ENCODE measurements at places on chromosomes 2 and 18.
A peak's percentile ranks its signal among the peaks of the same experiment; 100 is the strongest.

GRCh38 chr2:113777371-113777770, 20.9 kb upstream of the SLC35F5 start:
- DNase-seq: no peak

- no peak for DNase-seq
Observed at GRCh38 chr2:85751627-85752026, 2.2 kb upstream of the ATOH8 start.

DNA sequence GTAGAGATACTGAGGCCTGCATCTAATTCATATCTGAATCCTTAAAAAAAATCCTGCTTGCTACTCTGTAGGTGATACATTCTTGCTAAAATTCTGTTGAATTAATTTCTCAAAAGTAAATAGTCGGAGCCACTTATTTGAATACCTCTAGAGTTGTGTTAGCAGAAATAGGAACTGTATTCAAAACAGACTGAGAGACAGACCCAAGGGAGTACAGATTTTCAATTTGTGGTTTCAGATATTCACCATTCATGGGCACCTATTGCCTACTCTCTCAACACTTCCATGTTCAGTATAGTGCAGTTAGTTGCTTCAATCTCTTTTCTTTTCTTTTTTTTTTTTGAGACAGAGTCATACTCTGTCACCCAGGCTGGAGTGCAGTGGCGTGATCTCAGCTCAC, 46.6 kb upstream of the CTLA4 start:
- DNase-seq: no peak

GRCh38 chr2:8121826-8122513, 559.9 kb upstream of the ID2 start:
- no peak for DNase-seq

DNA sequence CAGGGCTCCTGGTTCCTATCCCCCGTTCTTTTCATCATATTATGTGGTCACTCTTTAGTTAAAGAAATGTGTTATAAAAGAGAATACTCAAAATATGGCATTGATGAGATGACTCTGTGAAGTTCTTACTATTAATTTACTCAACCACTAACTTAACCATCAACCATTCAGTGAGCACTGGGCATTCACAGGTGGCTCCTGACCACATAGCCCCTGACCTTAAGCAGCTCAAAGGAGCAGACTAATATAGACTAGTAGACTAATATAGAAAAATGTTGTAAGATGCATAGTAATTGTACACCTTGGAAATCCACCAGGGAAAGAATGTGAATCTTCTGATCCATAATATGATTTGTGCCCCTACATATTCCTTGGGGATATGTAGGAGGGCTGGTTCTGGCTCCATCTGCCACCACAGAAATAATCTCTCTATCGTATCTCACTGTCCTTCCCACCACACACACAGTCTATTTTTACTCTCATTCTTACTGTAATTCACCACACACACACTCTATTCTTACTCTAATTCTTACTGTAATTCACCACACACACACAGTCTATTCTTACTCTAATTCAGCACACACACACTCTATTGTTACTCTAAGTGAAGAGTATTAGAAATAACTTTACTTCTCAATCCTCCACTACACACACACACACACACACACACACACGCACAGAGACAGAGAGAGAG, 188.9 kb upstream of the ITGA4 start:
- DNase-seq: no peak

DNA sequence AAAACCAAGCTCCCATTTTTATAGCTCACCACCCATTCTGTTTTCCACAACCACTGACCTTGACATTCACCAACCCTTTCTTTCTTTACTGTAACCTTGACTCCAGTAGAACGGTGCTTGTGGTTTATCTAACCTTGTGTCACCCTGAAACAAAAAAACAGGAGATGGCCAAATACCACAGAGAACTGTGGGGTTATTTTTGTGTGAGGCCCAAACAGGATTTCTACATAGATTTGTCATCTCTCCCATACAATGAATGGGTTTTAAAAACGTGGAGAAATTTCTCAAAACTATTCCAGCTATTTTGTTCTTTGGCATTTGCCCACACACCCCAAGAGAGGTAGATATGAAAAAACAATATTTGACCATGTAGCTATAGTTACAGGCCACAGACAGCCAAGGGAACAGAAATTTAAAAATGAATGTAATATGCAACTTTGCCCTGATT, 231.3 kb upstream of the TANK start:
- no peak for DNase-seq

- no peak for DNase-seq
Observed at GRCh38 chr18:2709316-2709715, 53.8 kb downstream of the SMCHD1 start.

- peak; percentile 42 for DNase-seq
Observed at GRCh38 chr18:47931718-47932103, 1.3 kb upstream of the SMAD2 start.

DNA sequence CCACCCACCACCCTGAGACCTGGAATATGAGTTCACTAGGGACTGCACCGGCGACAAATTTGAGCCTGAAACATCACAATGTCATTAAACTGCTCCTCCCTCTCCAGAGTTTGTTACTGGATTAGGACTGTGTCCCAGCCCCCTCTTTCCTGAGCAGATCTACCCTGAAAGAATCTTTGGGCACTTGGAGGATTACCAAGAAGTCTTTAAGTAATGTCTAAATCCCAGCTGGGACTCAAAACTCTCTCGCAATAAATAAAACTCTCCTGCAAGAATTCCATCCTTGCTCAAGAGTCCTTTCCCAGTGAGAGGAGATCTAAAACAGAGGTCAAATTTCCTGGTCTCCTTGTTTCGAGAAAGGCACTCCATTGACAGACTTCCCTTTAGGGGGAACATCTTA, 20.9 kb downstream of the GKN2 start:
- no peak for DNase-seq

GRCh38 chr18:80200932-80201672, 46.2 kb downstream of the PARD6G start:
- DNase-seq: no peak

GRCh38 chr2:38129987-38130386, 54.0 kb upstream of the CYP1B1 start:
- DNase-seq: no peak

- DNase-seq: no peak
Observed at GRCh38 chr2:195092341-195092740, 564.7 kb upstream of the SLC39A10 start.

DNA sequence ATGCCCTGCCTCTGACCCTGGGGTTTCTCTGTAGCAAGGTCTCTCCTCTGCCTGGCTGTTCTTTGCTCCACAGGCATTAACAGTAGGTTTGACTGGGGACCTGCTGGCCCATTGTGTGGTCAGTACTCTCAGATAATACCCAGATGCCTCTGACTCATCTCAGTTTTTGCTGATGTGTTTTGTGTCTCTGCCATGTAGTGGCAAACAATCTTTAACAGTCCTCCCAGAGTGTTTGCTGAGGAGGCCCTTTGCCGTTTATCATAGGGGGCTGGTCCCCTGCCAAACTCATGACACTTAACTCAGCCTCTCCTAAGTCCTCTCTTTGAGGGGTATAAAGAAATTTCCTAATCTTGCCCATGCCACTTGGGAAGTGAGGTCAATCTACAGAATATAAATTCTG, 793.7 kb upstream of the FANCL start:
- no peak for DNase-seq

DNA sequence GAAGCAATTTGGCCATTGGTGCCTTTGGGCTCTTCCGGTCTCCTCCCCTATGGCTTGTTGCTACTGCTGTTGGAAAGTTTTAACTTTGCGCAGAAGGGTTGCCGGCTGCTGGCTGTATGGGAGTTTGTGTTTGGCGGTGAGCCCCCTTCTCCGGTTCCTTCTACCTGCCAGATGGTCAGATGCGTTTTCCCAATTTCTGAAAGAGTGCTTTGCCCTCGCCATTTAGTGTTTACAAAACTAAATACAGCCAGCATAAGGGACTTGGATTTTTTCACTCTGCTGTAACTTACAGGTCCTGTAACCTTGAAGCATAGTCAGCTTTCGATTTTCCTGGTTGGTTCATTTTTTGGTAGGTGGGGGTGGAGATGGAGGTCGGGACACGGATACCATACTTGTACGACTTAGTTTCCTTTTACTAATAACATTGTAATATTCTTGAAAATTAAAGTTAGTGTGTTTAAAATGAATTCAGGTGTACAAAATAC, 604 bp downstream of the COQ10B start:
- DNase-seq: no peak

GRCh38 chr18:54679318-54680149, 88.5 kb downstream of the DYNAP start:
- DNase-seq: no peak

DNA sequence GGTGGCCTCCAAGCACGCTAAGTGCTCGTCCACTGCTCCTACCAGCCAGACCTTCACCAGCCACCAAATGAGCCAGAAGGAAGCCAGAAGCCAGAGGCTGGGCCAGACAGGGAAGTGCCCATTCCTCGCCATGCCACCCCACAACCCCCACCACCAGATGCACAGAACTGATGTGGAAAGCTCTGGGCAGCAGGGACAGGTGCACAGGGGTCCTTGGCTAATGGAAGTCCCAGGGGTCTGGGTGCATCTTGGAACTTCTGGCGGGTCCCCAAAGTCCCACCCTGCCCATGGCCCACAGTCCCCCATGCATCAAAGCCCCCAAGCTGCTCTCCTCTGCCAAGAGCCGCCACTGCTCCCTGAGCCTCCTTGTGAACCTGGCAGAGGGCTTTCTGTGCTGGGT, 173.1 kb upstream of the ID2 start:
- no peak for DNase-seq

DNA sequence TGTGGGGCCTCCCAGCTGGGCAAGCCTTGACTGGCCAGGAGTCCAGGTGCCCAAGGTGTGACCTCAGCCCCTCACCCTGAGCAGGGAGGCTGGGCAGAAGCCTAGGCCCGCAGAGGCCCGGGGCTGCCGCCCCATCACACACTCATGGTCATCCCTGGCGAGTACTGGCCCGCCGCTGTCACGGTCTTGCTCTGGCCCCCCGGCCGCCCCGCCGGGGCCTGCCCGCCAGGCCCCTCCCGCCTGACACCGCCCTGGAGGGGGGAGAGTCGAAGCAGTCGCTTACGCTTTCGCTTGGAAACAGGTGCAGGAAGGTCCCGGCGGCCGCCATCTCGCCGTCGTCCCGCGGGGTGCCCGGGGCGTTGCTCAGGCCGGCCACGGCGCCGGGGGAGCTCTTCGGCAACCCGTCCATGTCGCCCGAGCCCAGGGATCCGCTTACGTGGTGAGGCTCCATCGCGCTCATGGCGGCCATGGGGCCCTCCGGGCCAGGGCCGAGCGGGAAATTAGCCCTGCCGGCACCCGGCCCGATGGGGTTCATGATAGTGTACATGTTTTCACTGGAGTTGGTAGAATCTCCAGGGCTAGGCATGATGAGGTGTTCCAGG, 26.6 kb upstream of the ANKRD62 start:
- DNase-seq: no peak

DNA sequence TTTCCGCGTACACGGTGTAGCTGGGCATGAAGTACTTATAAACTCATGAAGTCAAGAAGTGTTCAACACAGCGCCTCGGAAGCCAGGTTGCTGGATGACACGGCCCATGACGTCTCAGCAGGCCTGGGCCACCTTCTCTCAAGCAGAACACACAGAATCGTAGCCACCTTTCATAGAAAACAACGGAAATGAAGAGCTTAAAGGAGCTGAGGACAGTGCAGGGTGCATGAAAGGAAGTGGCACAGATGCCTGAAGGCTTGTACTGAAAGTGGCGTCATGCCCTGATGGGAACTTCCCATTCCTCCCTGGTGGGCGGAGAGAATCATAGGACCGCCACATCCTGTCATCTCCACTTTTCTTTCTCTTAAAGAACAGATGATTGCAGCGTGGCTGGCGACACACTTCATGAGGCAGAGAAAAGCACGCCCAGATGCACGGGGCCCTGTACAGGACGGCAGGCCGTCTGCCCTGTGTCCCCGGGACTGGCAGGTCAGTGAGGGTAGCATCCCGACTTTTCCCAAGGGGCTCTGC, 31.1 kb downstream of the HDAC4 start:
- peak; percentile 81 for DNase-seq

DNA sequence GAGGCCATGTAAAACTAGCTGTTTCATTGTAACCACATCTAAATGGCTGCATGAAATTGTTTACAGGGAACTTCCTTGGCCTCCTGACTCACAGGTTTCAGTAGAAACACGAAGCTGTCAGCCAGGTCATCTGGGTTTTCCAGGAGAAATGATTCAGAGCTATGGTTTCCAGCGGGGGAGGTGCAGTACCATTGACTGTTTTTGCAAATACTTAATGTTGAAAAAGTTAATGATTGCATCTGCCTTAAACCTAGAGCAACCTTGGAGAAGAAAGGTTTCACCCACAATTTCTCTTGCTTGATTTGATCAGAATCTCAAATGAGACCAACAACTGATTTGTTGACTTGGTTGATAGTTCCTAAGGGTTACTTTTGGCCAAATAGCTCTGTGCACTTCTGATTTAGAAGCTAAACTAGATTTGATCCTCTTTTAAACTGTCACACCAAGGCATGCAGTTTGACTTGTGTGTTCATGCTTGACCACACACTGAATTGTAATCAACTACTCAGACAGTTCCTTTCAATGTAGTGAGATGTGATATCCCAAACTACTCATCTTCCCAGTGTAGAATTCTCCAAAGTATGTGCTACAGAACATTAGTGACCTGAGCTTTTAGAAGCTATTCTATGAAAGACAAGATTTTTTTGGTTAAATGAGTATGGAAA, 193.5 kb upstream of the CHST9 start:
- no peak for DNase-seq

DNA sequence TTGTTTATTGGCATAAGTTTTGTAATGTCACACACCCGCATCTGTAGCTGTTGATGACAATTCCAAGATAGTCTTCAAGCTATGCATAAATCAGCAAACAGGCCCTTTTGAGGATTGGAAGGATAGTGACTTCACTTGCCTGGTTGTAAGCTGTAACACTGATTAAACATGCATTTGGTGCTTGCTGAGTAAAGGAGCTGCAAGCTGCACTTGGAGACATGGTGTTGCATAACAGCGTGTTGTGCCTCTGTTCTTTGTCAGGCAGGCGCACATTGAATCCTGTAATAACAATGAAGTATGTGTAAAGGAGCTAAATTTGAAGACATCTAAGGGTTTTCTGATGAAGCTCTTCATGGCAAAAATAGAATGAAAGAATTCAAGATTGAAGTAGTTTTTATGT, 68.7 kb upstream of the TTC27 start:
- DNase-seq: no peak

All from activated CD4-positive, alpha-beta memory T cell treated with anti-CD3 and anti-CD28 coated beads, Interleukin-2, amount 10 ng/mL, durations not matched to agents 7 days and 5 days (primary cell).